ENCODE measurements at places on chromosomes 7 and 10.

DNA sequence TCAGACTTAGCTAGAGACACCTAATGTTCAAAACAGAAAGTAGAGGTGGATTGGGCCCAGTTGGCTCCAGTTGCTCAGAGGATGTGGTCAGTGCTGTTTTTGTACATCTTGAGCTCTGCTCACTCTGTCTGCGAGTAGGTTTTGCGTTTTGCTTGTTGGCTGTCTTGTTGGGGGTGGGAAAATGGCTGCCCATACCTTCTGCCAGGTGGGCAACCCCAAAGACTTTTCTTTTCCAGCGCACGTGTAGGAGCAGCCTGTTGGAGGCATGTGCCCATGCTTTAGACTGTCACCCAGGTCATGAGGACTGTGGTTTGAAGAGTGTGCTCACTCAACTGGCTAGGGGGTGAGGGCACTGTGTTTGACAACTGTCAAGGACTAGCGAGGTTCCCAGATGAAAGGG is 73.9 kb downstream of the KAT6B start:
- no peak for DNase-seq

- DNase-seq: no peak
Observed at GRCh38 chr7:97752215-97752614, 20.3 kb downstream of the TAC1 start.

DNA sequence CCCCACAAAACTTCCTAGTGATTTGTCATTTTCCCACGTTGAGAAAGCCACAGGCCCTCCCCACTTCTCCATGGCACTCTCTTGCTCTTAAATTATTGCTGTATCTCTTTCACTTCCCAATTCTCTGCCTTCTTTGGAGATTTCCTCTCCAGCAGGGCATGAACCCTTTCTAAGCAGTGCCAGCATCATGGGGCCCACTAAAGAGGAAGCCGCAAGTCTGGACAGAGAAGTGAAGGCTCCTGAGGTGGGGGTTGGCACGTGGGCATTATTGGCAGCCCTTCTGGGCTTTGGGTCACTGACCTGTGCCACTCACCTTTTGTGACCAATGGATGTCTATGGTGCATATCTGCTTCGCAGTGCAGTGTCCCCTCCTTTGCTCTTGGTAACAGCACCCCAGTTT is 97.7 kb upstream of the TCF7L2 start:
- no peak for DNase-seq

DNA sequence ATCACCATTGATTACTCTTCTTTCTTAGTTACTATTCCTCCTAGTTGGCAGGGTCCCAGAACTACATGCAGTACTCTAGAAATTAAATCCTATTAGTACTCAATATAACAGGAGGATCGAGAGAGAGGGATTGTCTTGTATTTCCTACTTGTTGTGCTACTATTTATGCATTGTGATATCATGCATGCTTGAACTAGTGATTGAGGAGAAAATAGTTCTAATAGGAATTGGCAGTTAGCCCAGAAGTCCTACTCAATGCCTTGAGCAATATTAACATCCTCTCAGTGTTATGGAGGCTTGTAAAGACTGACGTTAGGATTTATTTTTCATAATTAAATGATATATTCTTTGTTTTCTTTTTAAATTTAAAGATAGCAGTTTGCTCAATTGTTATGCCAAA is 67.4 kb downstream of the FOXP2 start:
- DNase-seq: no peak

DNA sequence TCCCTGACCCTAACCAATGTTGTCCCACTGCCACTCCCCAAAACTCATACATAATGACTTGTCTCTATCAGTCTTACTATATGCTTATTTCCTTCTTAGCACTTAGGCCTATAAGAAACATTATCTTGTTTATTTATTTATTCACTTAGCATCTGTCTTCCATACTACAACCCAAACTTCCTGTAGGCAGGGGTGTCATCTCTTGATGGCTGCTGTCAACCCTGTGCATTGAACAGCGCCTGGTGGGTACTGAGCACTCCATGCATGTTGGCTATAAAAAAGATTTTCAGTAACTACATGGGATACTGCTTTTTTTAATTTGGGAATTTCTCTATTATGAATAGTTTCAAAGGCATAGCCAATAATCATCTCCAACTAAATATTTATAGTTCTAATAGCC is 46.7 kb downstream of the JAZF1 start:
- DNase-seq: no peak

GRCh38 chr10:17125206-17125893 is 4.3 kb downstream of the CUBN start:
- DNase-seq: no peak

DNA sequence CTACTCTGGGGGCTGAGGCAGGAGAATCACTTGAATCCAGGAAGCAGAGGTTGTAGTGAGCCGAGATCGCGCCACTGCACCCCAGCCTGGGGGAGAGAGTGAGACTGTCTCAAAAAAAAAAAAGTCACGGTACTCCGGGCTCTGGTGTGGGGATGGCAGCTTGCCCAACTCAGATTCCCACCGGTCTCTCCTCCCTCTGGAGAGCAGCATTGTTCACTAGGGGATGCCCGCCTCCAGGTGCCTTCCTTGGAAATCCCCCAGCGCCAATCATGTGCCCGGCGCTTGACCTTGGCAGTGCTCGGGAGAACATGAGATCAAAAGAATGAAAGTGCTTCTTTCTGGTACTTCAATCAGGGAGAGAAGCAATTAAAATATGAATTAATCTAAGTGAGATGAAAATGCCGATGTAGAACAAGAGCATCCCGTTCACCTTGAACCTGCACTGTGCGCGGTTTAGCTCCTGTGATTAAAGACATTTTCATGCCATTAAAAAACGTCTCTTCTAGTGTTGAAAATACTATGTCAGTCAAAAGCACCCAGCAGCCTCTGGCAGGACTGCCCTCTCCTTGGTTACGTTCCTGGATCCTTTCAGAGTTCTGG is 1127.3 kb upstream of the AUTS2 start:
- DNase-seq: no peak

- no peak for DNase-seq
Observed at GRCh38 chr10:99964791-99965190, 45.0 kb downstream of the DNMBP start.

GRCh38 chr10:94533027-94533426 is 12.6 kb upstream of the HELLS start:
- no peak for DNase-seq

- DNase-seq: peak; percentile 43
Observed at GRCh38 chr7:94348142-94348541, 46.6 kb upstream of the COL1A2 start.

DNA sequence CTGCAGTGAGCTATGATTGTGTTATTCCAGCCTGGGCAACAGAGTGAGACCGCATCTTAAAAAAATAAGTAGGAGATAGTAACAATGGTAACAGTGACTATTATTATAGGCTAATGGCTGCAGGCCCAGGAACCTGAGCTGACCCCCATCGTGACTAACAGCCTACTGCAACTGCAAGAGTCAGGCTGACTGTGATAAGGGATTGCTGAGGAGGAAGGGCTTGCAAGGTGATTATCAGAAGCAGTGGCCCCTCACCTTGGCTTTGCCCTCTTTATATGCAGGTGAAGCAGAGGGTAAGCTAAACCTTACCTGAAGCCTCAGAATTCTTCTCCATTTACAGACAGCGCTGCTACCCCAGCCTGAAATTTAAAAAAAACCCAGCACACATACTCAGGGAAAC is 83.9 kb upstream of the SDK1 start:
- DNase-seq: no peak

- DNase-seq: no peak
Observed at GRCh38 chr7:117772421-117772820, 100.8 kb downstream of the CTTNBP2 start.

GRCh38 chr10:78559661-78560340 is 509.0 kb upstream of the ZMIZ1 start:
- DNase-seq: no peak

GRCh38 chr7:149184274-149184673 is 11.1 kb upstream of the ZNF282 start:
- DNase-seq: no peak

- DNase-seq: no peak
Observed at GRCh38 chr7:91266689-91267090, 2.5 kb downstream of the FZD1 start.

Data from right renal pelvis (tissue), 4 donors.